Caki2 (cell line): ENCODE measurements at places on chromosomes 3 and 15.

DNA sequence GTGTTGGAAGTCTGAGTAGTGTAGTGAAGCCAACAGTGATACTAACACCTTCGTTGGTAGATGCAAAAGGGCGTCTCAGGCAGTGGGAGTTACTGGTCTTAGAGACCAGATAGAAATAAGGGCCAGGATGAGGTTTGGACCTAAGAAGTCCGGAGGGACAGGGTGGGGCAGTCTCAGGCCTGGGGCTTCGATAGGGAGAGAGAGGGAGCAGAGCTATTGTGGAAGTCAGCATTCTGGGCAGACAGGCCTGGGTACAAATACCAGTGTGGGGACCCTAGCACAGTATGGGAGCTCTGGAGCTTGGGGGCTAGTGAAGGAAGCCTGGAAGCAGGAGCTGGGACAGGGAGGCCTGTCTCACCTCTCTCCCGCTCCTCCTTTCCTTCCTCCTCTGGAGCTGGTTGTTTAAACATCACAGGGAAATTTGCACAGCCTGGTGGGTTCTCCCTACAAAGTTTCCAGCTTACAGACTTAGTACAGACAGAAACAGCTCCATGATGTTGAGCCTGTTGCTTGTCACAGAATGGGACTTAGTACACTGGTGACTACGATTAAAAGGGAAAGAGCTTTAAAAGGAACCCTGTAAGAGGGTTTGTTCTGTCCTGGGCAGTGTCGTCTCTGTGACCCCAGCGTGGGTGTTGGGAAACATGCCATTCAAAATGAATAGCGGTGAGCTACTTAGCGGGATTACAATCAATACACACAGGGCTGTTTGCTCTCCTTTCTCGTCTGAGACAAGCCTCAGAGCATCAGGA is 76.4 kb upstream of the TNFAIP8L3 start:
- DNase-seq = no peak

DNA sequence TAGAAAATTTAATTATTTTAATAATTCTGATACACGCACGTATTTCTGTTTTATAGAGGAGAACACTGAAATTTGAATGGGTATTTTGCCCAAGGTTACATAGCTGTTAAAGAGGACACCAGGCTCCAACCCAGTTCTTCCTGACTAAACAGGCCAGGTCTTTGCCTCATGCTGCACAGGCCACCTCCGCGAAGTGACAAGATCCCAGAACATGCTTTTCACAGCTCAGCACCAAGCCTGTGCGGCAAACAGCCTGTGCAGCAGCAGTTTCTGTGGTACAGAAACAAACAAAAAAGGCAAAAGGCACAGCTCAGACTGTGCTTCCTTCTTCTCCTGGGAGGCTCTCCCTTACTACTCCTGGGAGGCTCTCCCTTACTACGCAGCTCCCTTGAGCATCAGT is 6.5 kb downstream of the FOXL2 start:
- no peak for DNase-seq

DNA sequence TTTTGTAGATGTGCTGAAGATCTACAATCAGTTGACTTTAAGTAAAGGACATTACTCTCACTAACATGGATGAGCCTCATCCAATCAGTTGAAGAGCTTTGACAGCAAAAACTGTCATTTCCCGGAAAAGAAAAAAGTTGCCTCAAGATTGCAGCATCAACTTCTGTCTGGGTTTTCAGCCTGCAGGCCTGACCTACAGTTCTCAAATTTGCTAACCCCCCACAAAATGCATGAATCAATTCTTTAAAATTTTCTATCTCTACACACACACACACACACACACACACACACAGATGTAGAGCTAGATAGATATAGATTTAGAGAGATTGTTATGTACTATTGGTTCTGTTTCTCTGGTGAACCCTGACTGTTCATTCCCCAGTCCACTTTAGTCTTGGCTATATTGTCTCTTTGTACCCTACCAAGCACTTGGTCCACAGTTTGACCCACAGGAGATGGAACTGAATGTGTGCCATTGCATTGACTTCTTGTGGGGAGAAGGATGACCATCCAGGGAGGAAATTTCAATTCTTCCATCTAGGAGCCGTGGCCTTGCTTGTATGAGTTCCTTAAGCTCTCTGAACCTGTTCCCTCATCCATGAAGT is 228.3 kb downstream of the CLSTN2 start:
- DNase-seq = no peak

- DNase-seq = peak; percentile 37
Observed at GRCh38 chr15:71136159-71136783, 21.0 kb downstream of the THSD4 start.

DNA sequence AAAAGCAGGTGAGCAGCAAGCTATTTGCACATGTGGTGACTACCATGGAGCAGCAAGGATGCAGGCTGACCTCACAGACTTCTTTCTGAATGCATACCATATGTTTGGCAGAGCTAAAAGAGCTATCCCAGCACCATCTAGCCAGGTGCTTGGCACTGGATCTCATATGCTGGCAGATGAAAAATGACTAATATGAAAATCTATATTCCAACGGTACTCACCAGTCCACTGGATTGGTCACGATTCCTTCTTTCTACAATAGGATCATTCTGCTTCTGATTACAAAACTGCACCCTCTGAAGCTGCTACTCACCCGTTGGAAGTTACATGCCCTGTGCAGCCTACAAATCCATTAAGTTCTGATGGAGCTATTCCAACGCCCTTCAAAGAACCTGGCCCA is 714.3 kb upstream of the CFAP20DC start:
- no peak for DNase-seq

GRCh38 chr3:186058225-186058624 is 50.7 kb downstream of the ETV5 start:
- no peak for DNase-seq

- DNase-seq = no peak
Observed at GRCh38 chr3:72065872-72066641, 281.1 kb upstream of the PROK2 start.

DNA sequence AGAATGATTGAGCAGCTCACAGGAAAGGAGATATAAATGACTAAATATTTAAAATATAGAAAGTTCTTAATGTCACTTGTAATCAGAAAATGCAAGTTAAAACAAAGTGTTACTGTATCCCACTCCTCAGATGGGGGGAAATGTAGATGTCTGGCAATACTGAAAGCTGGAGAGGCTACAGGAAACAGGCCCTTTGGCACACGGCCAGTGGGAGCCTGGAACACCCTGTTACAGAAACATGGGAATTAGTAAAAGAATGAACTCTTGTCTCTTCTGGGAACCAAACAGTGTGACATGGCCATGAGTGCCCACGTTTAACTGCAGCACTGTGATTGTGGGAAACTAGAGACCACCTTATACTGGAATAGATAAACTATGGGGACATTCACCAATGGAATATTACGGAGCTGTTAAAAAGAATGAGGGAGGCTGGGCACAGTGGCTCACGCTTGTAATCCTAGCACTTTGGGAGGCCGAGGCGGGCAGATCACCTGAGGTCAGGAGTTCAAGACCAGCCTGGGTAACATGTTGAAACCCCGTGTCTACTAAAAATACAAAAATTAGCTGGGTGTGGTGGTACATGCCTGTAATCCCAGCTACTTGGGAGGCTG is 50.2 kb downstream of the CDCP1 start:
- DNase-seq = no peak

- DNase-seq = no peak
Observed at GRCh38 chr3:27354588-27355203, 14.5 kb downstream of the NEK10 start.

GRCh38 chr3:80521081-80521480 is 753.3 kb upstream of the ROBO1 start:
- no peak for DNase-seq
